ENCODE measurements at places on chromosomes 6 and 20.

GRCh38 chr6:151025076-151025475, 159.6 kb downstream of the MTHFD1L start:
- DNase-seq = no peak

DNA sequence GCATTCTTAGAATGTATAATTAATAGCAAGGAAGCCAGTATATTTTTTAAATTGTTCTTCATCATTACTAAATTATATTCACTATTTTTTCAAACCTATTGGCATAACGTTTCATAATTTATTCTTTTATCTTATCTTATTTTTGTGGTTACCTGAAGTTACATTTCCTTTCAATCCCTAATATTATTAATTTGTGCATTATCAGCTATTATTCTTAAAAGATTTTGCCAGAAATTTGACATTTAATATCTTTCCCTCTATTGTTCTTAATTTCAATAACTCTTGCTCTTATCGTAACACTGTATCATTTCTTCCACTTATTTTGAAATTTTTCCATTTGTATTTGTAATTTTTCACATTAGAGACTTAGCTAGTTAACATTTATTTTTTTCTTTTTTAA, 18.4 kb downstream of the OR14J1 start:
- DNase-seq = no peak

DNA sequence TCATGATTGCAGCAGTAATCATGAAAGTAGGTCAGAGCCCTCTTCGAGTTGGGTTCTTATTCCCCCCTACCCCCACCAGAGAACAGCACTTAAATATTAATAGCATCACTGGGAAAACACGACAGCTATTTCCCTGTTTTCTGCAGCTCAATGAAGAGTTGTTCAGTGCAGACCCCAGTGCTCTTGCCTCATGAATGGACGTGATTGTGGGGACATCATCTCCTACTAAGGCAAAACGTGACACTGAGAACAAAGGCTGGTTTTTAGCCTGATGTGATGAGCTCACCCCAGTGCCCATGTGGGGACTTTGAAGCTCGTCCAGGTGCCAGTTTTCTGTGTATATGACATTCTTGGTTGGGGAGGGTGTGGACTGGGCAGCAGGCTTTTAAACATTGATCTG, 105.9 kb downstream of the SLC35F1 start:
- DNase-seq = no peak

DNA sequence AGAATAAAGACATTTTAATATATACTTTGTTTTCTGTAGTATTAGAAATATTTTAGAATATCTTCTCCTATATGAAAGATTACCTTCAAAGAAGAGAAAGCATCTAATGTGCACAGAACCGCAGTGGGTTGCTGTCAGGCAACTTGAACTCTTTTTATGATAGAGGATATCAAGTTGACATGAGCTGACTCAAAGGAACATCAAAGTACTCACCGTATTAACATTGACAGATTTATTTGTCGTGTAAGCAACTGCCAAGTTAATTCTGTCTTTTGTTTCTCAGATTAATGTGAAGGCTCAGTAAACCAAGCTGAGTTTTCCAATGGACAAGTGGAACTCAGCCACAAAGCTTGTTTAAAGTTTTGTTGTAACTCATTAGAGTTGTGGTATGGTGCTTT, 2.2 kb upstream of the GINM1 start:
- no peak for DNase-seq

DNA sequence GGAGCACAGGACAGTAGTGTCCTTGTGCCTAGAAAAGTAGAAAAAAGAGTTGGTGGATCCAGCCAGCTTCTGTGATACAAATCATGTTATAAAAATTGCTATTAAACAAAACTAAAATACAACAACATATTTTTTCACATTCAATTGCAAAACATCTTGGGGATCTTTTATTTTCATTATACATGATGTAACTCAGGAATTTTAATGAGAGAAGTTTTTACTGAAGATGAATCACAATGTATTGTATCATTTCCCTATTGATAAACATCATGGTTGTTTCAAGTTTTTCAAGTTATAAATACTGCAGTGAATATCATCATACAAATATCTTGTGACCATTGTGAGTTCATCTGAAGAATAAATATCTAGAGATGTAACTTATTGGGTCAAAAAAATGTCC, 608.0 kb downstream of the PHF3 start:
- DNase-seq = no peak

- no peak for DNase-seq
These were observed 610 bp downstream of the ZNF217 start for GRCh38 chr20:53592992-53593465.

All from stimulated activated CD8-positive, alpha-beta memory T cell treated with anti-CD3 and anti-CD28 coated beads, Interleukin-7, amount 100 ng/mL, for 1 hour (primary cell).